Fibroblast of mammary gland (primary cell): ENCODE measurements at places on chromosomes 16 and 17.

DNA sequence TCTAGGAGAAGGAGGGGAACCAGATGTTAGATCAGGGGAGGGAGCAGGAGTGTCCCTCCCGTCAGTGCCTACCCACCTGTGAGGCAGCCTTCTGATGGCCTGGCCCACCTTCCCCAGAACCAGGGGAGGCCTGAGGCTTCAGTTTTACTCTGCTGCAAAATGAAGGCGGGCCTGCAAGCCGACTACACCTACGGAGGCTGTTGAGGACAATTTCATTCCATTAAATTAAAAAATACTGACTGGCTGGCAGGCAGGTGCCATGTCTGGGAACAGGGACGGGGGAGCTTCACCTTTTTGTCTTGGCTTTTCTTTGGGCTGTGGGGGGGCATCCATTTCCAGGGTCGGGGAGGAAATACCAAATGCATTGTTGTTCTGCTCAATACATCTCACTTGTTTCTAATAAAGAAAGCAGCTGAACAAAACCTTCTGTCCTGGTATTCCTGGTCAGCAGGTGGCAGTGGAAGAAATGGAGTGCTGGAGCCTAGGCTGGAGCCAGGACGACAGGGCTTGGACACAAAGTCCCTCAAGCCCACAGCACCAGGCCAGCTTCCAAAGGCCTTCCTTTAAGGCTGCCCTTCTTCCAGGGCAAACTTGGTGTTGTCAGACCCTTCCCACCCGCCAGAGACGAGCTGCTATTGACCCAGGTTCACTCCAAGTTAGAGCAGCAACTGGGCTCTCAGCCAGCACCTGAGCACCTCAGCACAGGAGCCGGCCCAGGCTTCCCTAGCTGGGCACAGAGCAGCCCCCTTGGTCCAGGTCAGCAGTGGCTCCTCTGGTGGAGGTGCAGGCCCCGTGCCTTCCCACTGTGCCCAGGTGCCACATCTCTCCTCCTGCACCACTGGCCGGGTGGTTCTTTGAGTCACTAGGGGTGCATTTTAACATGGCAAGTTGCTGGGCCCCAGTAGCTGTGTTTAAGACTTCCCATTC is 23.5 kb downstream of the PLCD3 start:
- DNase-seq: no peak

- no peak for DNase-seq
Measured at GRCh38 chr17:77147357-77147801, 6.6 kb downstream of the SEC14L1 start.

DNA sequence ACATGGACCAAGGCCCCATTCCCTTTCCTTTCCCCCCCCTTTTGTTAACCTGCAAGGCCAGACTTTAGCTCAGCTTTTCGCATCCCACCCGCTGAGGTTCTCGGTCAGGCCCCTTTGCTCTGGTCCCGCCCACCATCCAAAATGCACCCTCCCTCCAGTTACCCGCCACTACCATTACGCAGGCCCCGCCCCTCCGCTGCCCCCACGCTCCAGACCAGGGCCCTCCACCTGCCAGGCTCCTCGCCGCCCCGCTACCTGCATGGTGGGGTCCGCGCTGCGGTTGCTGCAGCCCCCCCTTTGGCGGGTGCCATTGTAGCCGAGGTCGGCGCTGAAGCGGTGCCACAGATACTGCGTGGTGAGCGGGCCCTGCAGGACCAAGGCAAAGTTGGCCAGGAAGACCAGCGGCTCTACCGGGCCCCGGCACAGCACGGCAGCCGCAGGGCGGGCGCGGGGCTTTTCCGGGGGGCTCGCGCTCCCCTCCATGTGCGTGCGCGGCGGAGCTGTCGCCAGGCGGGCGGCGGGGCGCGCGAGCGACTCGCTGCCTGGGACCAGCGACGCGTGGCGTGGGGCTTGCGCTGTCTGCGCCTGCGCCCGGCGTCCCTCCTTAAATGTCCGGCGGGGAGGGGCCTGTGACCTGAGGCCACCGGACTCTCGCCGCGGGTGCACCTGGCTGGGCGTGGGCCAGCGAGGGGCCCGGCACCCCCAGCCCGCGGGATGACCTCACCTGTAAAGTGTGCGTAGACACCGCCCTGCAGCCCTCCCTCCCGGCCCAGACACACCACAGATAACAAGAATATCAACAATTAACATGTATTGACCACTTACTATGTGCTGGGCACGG is at the start of gene SLC46A1:
TSS of gene SLC46A1 (minus strand) at position 581 of the 841 bp plus-strand sequence. CDS start at position 483, 98 bp downstream.
- peak; percentile 16 for DNase-seq

- DNase-seq: no peak
Measured at GRCh38 chr16:88977018-88977811, at the start of gene CBFA2T3. Gene CBFA2T3, minus strand, starts transcription at chr16:88977207. Its CDS starts 400 bp downstream, at chr16:88976807.

DNA sequence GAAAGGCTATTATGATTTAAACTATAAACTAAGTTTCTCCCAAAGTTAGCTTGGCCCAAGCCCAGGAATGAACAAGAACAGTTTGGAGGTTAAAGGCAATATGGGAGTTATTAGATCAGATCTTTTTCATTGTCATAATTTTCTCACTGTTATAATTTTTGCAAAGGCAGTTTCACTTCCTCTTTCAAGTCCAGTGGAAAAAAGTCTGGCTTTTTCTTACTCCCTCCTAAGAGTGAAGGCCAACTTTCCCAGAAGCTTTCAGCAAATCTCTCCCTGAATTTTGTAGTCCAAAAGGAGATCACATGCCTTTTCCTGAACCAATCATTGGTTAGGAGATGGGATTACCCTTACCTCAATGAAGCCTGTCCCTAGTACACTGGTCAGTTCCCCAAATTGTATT is 9.1 kb upstream of the BLMH start:
- DNase-seq: no peak

DNA sequence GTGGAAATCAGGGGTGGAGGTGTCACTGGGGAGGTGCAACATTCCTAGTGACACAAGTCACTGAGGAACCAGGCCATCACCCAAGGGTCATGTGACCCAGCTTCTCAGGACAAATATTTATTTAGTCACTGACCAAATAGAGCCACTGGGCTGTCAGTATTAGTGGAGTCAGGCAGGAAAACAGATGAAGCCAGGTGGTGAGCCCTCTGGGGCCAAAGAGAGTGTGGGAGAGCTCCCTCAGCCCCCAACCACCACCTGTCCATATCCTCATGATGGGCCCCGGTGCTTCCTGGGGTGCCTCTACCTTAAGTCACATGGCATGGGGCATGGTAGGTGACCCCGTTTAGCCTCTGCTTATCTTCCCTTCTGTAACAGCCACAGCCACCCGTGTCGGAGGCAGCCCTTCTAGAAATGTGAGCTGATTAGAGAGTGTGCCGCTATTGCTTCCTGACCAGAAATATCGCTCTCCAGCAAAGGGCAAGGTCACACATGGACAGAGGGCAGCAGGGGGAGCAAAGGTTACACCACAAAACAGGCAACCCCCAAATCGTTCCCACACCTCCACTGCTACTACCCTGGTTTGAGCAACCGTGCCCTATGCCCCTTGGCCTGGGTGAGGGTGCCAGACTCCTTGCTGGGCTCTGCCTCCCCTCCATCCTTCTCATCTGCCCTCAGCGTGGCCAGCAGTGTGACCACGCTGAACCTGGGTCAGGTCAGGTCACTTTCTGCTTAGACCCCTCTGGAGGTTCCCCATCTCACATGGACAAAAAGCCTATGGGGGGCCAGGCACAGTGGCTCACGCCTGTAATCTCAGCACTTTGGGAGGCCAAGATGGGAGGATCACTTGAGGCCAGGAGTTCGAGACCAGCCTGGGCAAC is 8.6 kb upstream of the AKTIP start:
- no peak for DNase-seq

- no peak for DNase-seq
Measured at GRCh38 chr17:73738751-73739575, 94.7 kb upstream of the SDK2 start.

DNA sequence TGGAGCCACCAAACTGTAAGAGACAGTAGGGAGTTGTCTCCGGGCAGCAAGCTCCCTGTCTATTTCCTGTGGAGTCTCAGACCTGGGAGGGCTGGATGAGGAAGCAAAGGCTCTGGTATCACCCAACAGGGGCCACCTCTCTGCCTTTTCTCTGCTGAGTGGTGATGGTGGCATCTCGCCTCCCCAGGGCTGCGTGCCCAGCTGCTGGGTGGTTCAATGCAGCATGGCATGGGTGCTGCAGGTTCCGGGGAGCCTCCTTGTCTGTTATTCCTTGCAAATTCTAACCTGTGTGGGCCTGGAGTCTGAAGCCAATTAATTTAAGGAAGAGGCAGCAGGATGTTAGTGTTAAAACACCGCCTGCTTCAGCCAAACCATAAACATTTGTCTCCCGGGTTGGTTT is 78.2 kb downstream of the CCDC182 start:
- DNase-seq: no peak

DNA sequence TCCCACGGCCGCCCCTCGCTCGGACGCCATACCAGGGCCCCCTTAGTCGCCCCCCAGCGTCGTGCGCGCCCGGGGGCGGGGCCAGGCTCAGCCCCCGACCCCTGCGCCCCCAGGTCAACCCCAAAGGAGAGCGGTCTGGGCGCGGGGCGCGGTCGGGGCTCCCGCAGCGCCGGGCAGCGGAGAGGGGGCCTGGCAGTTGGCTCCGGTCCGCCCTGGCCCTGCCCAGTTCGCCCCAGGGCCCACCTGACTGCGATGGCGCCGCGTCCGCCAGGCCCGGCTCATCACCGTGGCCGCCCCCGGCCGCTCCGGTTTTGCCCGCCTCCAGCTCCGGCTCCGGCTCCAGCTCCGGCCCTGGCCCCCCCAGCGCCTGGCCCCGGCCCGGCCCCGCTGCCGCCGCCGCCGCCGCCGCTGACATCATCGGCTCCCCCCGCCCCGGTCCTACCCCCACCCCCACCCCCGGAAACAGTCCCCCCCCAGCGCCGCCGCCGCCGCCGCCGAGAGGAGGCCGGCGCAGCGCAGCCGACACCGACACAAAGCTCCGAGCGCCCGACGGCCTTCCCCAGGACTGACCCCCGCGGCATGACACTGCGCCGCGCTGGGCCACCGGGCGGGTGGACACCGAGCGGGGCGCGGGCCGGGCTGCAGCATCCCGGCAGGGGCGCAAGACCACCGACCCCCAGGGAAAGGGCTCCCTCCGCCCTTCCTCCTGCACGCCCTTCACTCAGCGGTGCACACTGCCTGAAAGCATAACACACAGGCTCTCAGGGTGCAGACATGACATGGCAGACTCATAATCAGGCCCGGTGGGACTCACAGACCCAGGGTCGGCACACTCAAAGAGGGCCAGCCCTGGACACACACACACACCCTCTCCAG is at the start of gene ZBTB4:
TSS of gene ZBTB4 (minus strand) at position 419 of the 876 bp plus-strand sequence. CDS start 12,830 bp downstream, outside the sequence.
- peak; percentile 22 for DNase-seq

GRCh38 chr16:77143364-77143763 is 47.6 kb upstream of the MON1B start:
- DNase-seq: no peak

DNA sequence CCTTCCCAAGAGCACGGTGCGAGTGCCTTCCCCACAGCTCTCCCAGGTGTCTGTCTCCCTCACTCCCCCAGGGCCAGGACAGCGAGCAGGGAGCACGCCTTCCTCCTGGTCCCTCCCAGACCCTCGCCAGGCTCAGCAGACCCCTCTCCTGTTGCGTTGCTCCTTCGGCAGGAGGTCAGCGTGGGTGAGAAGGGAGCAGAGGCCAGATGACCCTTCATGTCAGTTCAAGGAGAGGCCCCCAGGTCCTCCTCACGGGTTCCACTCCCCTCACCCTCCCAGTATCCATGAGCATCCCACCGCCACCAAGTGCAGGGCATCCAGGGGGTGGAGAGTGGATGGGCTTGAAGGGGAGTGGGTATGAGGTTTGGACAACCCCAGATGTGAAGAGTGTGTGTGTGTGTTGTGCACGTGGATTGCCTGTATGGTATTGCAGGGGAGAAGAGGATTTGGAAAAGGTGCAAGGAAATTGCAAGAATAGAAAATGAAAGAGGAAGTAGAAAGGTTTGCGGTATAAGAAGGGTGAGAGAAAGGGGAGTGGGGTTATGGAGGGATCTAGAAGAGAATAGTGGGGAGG is 17.7 kb downstream of the SGCA start:
- DNase-seq: peak; percentile 63

DNA sequence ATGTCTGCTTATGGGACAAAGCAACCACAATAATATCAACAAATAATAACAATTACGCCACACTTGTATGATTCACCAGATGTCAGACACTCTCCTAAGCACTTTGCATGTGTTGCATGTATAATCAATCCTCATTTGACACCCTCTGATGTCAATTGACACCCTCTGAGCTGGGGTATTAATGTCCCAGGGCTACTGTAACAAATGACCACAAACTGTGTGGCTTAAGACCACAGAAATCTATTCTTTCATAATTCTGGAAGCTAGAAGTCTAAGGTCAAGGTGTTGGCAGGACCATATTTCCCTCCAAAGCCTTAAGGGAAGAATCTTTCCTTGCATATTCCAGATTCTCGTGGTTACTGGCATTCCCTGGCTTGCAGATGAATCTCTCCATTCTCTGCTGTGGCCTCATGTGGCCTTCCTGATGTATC is 112.7 kb downstream of the NPIPB5 start:
- DNase-seq: peak; percentile 80

DNA sequence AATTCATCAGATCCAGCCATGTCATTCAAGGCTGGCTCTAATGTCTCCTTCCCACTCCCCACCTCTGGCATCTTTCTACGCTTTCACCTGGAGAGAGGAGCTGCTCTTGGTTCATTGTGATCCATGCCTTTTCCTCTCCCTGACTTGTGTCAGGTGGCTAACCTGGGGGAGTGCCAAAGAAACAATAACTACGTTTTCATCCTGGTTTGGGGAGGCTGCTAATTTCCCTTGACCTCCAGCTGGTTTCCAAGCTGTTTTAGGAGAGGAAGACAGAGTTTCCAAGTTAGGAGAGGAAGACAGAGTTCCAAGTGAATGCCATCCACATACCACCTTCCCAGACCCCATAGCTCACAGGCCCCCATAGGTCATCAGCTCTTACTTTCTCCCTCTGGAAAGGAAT is 40.0 kb upstream of the HLF start:
- DNase-seq: no peak
